NCI-H187 (cell line): ENCODE measurements at places on chromosomes 2 and 18.

DNA sequence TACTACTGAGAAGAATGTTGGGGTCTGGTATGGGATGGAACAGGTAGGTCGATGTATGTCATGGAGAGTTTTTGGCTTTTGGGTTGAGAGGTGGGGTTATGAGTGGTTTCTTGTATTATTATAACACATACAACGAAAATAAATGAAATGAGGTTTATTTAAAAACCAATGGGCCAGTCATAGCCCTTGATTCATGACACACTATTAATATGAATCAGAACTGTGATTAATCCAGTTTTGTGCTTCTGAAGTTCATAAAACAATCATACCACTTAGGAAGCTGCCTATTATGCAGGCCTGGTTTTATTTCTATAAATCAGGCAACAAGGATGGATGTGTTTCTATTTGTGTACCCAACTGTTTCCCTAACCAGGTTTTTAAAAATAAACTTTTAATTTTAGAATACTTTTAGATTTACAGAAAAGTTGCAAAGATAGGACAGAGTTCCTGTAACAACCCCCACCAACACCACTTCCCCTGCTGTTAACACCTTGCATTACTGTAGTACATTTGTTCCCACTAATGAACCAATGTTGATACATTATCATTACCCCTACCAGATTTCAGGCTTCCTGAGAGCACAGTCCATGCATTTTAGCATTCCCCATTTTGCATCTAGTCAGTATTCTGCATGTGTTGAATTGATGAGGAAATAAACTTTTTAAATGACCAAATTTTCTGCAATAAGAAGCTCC lies 37.5 kb upstream of the NCOA1 start:
- no peak for DNase-seq

DNA sequence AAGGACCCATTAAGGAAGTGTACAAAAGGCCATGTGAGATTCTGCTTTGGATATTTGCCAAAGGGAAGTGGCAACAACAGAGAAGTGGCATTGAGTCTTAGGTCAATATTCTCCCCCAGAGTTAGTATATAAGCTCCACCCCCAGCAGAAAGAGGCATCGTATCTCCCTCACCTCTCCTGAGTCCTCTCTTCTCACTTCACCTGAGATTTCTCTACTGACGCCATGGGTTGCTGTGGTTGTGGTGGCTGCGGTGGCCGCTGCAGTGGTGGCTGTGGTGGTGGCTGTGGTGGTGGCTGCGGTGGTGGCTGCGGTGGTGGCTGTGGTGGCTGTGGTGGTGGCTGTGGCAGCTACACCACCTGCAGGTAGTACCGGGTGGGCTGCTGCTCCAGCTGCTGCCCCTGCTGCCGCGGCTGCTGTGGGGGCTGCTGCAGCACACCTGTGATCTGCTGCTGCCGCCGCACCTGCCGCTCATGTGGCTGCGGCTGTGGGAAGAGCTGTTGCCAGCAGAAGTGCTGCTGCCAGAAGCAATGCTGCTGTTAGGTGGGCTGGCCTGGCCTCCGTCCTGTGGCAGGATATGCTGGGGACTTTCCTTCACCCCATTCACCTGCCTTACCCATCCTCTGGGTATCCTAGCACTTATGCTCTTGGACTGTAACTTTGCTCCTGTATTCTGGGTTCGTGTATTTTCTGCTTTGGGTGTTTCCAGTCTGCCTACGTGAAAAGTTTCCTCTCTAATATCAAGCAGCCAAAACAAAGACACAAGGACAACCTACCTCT lies 5.9 kb downstream of the SCYGR3 start:
- no peak for DNase-seq

- no peak for DNase-seq
Measured at GRCh38 chr18:5103286-5103685, 93.8 kb downstream of the AKAIN1 start.

- no peak for DNase-seq
Measured at GRCh38 chr2:207354462-207354861, 175.3 kb upstream of the CREB1 start.

- no peak for DNase-seq
Measured at GRCh38 chr18:59665057-59666006, 31.9 kb downstream of the CCBE1 start.

DNA sequence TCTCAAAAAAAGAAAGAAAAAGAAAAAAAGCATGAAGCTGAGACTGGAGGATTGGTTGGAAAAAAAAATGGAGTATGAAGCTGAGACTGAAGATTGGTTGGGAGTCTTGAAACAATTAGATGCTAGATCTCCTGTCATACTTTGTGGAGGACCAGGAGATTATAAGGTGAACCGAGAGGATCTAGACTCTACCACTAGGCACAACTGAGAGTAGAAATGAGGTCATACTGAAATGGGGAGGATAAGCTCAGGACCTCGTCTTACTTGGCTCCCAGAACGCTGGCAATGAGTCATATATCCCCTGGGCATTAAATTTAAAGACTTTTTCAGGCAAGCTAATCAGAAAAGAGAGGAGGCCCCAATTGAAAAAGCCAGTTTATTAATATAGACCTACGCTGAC lies 3.3 kb upstream of the ORC2 start:
- DNase-seq, result no peak

DNA sequence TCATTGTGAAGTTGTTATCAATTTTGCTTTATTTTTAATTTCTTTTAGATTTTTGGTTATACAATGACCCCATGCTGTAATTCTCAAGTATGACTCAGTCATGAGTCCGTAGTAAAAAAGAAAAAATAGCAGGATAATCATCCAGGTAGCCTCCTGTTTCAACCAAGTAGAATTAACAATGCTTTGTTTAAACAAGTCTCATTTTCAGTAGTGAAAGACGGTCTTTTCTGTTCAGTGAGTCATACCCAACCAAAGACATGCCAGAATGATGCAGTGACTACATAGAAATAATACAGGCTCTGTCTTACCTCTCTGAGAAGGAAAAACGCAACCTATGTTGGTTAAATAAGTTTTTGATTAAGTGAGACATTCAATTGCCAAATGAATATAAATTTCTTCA lies 67.8 kb upstream of the DSC1 start:
- no peak for DNase-seq

DNA sequence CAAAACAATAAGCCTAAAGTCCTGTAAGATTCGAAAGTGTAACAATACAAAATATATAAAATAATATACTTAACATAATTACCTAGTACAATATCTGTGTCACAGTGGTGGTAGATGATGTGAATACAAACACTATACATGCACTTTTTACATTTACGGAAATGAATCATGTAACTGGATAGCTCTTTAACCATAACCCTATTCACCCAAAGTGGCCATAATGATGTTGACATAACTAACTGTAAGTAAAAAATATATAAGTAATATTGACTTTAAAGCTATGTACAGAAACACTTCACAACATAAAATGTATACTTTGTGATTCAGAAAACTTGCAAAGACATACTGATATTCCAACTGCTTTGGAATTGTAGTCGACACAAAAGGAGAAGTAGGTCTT lies 616.9 kb upstream of the SLC8A1 start:
- no peak for DNase-seq

DNA sequence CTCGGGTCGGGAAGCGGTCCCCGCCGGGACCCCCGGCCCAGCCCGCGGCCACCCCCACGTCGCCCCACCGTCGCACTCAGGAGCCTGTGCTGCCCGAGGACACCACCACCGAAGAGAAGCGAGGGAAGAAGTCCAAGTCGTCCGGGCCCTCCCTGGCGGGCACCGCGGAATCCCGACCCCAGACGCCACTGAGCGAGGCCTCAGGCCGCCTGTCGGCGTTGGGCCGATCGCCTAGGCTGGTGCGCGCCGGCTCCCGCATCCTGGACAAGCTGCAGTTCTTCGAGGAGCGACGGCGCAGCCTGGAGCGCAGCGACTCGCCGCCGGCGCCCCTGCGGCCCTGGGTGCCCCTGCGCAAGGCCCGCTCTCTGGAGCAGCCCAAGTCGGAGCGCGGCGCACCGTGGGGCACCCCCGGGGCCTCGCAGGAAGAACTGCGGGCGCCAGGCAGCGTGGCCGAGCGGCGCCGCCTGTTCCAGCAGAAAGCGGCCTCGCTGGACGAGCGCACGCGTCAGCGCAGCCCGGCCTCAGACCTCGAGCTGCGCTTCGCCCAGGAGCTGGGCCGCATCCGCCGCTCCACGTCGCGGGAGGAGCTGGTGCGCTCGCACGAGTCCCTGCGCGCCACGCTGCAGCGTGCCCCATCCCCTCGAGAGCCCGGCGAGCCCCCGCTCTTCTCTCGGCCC lies 13.6 kb downstream of the SPEG start:
- no peak for DNase-seq
